ENCODE measurements at places on chromosomes 1 and 21. TPM values are rescaled to one million over a fixed set of nuclear protein-coding genes. Genes with fewer than 3 reads are reported as not detected.

GRCh38 chr1:39842836-39843235 lies 40.5 kb downstream of the TRIT1 start:
- DNase-seq, result no peak
- H3K36me3 ChIP-seq, result peaks cover 4% of the 10 kb centered on the region
- no peaks in the 10 kb centered on the region for H3K27me3 ChIP-seq

The RNF207 gene
- total RNA-seq, result 10.8 TPM

DNA sequence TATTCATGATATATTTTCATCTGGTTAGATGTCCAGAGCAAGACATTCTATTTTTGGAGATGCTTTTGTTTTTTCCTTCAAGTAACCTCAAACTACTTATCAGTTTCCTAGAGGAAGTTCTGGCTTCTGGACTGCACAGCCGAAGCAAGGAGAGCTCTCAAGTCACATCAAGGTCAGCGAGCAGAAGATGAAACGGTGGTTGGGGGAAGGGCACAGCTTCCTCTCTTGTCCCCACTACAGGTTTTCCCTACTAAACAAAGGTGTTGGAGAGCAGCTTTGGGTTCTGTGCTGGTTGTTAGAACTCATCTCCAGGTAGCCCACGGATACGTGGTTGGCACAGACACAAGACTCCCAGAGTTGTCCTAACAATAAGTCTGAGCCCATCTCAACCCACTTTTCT lies 5.1 kb upstream of the PLEKHO1 start:
- H3K4me1 ChIP-seq, result peaks cover 20% of the 10 kb centered on the region
- H3K27ac ChIP-seq, result no peak overlapping the region
- no peak for DNase-seq
- no peaks in the 10 kb centered on the region for H3K36me3 ChIP-seq
- H3K4me3 ChIP-seq, result no peak overlapping the region

DNA sequence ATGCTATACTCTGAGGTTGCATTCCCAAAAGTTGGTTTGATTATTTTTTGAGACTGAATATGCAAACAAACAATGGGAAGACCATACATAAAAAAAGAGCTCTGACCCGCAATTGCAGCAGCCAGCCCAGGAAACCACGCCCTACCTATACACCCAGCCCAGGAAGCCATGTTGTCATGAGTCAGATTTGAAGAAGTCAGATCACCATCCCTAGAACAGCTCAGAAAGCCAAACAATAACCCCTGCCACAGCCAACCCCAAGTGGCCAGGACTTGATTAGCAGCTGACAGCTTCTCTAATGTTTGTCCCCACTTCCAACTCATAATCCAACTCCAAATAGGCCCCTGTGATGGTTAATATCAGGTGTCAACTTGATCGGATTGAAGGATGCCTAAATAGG lies 621.9 kb downstream of the NPHP4 start:
- H3K36me3 ChIP-seq, result no peaks in the 10 kb centered on the region
- DNase-seq, result no peak
- H3K4me3 ChIP-seq, result no peak overlapping the region
- H3K4me1 ChIP-seq, result peaks cover 15% of the 10 kb centered on the region

The ATF3 gene
- total RNA-seq, result 58.8 TPM

DNA sequence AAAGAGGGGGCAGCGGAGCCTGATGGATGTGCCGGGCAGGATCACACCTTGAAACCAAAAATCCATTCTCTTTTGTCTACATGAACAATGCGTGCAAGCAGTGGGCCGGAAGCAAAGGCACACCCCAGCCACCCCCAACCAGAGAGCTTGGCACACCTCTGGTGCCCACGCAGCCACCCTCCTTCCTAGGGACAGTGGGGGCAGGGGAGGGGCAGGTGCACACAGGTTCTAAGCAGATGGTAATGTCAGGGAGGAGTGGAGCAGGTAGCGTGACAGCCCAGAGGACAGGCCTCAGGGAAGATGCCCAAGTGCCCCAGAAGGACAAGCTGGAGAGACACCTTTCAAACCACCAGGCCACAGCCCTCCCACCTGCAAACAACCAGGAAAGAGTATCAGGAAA lies 36.5 kb downstream of the SYF2 start:
- H3K27me3 ChIP-seq, result no peaks in the 10 kb centered on the region
- no peak overlapping the region for H3K4me3 ChIP-seq
- no peaks in the 10 kb centered on the region for H3K36me3 ChIP-seq
- no peak overlapping the region for H3K27ac ChIP-seq

GRCh38 chr1:25255706-25256577 lies 8.7 kb upstream of the RSRP1 start:
- H3K27me3 ChIP-seq, result no peaks in the 10 kb centered on the region
- no peak for DNase-seq
- H3K27ac ChIP-seq, result no peak overlapping the region
- no peak overlapping the region for H3K4me3 ChIP-seq
- H3K4me1 ChIP-seq, result peaks cover 7% of the 10 kb centered on the region

The SYDE2 gene
- 2.8 TPM for total RNA-seq

DNA sequence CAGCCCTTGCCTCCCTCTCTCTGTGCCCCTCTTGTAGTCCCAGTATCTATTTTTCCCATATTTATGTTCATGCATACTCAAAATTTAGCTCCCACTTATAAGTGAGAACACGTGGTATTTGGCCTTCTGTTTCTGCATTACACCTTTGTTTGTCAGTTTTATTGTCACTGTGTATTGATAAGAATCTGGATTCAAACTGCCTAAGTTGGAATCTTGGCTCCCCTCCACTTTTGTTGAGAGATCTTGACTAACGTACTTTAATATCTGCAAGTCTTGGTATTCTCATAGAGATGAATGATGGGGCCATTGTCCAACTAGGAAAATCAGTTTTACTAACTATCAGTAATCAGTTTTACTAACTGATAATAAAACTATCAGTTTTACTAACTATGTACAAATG lies 87.8 kb upstream of the PRMT6 start:
- H3K36me3 ChIP-seq, result no peaks in the 10 kb centered on the region
- H3K4me3 ChIP-seq, result no peak overlapping the region
- H3K4me1 ChIP-seq, result no peaks in the 10 kb centered on the region
- no peak for DNase-seq

DNA sequence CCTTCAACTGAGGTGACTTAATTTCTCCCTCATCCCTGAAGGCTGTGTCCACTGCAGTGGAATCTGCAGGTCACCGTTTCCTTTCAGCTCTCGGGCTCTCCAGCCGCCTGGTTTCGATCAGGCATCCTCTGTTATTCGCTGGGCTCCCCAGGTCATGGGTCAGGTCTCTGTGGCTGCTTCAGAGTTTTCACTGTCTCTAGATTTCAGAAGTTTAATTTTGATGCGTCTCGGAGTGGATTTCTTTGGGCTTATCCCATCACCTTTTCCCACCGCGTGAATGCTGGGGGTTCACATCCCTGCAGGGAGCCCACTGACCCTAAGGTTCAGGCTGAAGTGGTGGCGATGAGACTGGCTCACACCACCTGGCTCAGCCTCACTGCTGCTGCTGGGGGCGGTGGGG lies 3.3 kb downstream of the ACTRT2 start:
- H3K4me3 ChIP-seq, result no peak overlapping the region
- H3K36me3 ChIP-seq, result no peaks in the 10 kb centered on the region
- H3K4me1 ChIP-seq, result no peaks in the 10 kb centered on the region
- H3K27me3 ChIP-seq, result no peaks in the 10 kb centered on the region
- no peak overlapping the region for H3K27ac ChIP-seq

DNA sequence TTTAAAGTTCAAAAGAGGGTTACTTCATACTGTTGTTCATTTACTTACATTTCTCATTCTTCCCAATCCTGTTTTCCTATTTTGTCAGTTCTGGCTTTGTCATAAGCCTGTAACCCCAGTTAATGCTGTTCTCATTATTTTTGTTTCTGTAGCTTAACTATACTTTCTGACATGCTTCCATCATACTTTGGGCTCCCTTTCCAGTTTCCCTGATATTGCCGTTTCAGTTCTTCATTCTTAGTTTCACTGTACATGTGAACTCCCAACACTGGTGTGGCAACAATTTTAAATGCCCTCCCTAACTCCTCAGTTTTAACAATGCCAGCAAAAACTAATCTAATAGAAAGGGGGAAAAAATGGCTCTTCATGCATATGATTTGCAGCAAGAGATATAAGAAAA lies 456.7 kb downstream of the LMO4 start:
- no peaks in the 10 kb centered on the region for H3K36me3 ChIP-seq
- H3K4me1 ChIP-seq, result no peaks in the 10 kb centered on the region
- no peak for DNase-seq
- H3K27me3 ChIP-seq, result no peaks in the 10 kb centered on the region

The LMO4 gene
- total RNA-seq, result 36.5 TPM

The F5 gene
- total RNA-seq, result 76.5 TPM

GRCh38 chr1:115877511-115877910 lies 36.6 kb upstream of the NHLH2 start:
- no peaks in the 10 kb centered on the region for H3K4me1 ChIP-seq
- no peaks in the 10 kb centered on the region for H3K36me3 ChIP-seq
- no peak overlapping the region for H3K4me3 ChIP-seq
- no peaks in the 10 kb centered on the region for H3K27me3 ChIP-seq
- no peak overlapping the region for H3K27ac ChIP-seq

DNA sequence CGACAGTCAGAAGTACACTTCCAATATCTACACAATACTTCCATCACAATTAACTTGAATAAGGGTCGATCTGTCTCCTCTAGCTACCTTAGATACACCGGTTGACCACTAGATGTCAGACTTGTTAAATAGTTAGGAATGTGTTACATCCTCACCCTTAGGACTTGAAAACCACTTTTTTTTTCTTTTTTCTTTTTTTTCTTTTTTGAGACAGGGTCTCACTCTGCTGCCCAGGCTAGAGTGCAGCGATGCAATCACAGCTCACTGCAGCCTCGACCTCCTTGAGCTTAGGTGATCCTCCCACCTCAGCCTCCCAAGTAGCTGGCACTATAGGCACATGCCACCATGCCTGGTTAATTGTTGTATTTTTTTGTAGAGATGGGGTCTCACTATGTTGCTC lies 120.4 kb upstream of the GREM2 start:
- H3K4me1 ChIP-seq, result no peaks in the 10 kb centered on the region
- no peaks in the 10 kb centered on the region for H3K27me3 ChIP-seq
- H3K4me3 ChIP-seq, result no peak overlapping the region

GRCh38 chr21:42459546-42460215 lies 36.3 kb downstream of the RSPH1 start:
- no peak overlapping the region for H3K4me3 ChIP-seq
- no peaks in the 10 kb centered on the region for H3K36me3 ChIP-seq
- H3K27ac ChIP-seq, result no peak overlapping the region
- peaks cover 60% of the 10 kb centered on the region for H3K4me1 ChIP-seq

- no peak for DNase-seq
- H3K4me1 ChIP-seq, result no peaks in the 10 kb centered on the region
- H3K4me3 ChIP-seq, result no peak overlapping the region
- H3K36me3 ChIP-seq, result no peaks in the 10 kb centered on the region
- H3K27ac ChIP-seq, result no peak overlapping the region
Measured at GRCh38 chr1:211013346-211014240, 120.4 kb downstream of the KCNH1 start.

DNA sequence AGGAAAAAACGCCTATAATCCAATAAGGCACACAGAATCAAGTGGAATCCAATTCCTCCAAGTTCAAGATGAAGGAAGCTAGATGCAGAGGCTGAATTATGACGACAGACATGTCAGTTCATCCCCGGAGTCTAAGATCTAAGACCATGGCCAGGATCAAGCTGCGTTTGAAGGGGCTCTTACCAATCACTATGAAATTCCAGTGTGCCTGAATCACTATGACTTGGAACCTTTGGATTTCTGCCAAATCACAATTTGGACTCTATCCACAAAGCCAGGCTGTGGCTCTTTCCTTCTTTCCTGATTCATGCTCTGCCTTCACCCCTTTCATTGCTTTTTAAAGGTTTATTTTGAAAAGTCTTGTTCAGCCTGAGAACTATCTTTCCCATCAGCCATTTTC lies 17.1 kb downstream of the OLIG2 start:
- peaks cover 4% of the 10 kb centered on the region for H3K27me3 ChIP-seq
- H3K36me3 ChIP-seq, result no peaks in the 10 kb centered on the region
- no peaks in the 10 kb centered on the region for H3K4me1 ChIP-seq
- H3K4me3 ChIP-seq, result no peak overlapping the region

DNA sequence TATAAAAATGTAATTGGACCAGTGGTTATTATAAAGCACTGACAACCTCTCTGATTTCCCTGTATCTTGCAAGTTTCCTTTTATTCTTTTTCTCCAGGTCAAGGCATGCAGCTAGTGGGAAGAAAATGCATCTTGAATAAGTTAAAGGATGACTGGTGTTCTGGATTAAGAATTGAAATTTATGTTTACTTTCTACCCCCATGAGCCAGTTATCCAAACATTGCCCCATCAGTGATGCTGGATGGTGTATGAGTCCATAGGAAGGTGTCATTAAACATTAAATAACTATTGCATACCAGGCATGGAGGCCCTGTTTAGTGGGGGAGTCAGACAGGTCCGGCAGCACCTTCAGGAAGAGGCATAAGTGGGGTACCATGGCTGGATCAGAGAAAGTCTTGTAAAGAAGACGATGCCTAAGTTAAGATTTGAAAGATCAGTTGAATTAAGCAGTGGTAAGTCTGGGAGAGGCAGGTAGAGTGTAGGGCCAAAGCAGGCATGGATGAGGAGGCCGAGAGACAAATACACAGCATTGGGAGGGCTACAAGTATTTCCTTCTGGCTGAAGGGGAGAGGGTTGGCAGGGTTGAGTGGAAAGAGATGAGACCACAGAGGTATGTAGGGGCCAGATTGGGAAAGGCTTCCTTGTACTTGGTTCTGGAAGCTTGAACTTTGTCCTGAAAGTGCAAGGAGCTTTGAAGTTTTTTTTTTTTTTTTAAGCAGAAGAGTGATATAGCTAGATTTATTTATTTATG lies 5.7 kb downstream of the SZRD1 start:
- H3K4me3 ChIP-seq, result no peak overlapping the region
- H3K27me3 ChIP-seq, result no peaks in the 10 kb centered on the region
- H3K27ac ChIP-seq, result no peak overlapping the region
- peaks cover 85% of the 10 kb centered on the region for H3K4me1 ChIP-seq
- H3K36me3 ChIP-seq, result peaks cover 3% of the 10 kb centered on the region

- no peaks in the 10 kb centered on the region for H3K4me1 ChIP-seq
- DNase-seq, result no peak
- H3K36me3 ChIP-seq, result no peaks in the 10 kb centered on the region
- no peaks in the 10 kb centered on the region for H3K27me3 ChIP-seq
- H3K27ac ChIP-seq, result no peak overlapping the region
Measured at GRCh38 chr1:185846672-185847444, 112.7 kb downstream of the HMCN1 start.

GRCh38 chr1:217138799-217139466 lies 415.7 kb upstream of the ESRRG start:
- no peak overlapping the region for H3K27ac ChIP-seq
- no peaks in the 10 kb centered on the region for H3K4me1 ChIP-seq
- H3K27me3 ChIP-seq, result peaks cover 17% of the 10 kb centered on the region
- H3K36me3 ChIP-seq, result no peaks in the 10 kb centered on the region

DNA sequence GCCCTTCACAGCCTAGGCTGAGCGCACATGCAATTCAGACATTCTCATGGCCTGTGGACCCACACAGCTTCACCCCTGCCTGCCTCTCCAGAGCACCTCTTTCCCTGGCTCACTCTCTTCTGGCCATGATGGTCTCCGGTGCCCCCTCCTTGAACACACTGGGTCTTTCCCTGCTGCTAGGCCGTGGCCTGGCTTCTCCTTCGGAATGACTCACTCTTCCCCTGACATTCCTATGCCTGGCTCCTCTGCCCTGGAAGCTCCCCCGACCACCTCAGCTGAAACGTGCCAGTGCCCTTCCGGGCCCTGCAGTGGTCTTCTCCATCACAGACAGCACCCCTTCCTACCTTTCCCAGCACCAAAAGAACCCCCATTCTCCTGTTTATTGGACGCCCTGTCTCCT lies 28.3 kb downstream of the EPHA8 start:
- H3K27ac ChIP-seq, result no peak overlapping the region
- no peak for DNase-seq
- no peaks in the 10 kb centered on the region for H3K4me1 ChIP-seq
- no peak overlapping the region for H3K4me3 ChIP-seq
- H3K27me3 ChIP-seq, result no peaks in the 10 kb centered on the region
- no peaks in the 10 kb centered on the region for H3K36me3 ChIP-seq

The PLA2G4A gene
- total RNA-seq, result 1.5 TPM

The RNF223 gene
- not detected for total RNA-seq

Measured in CD8-positive, alpha-beta memory T cell (primary cell).